ENCODE measurements at places on chromosomes 1 and 21. TPM values are rescaled to one million over a fixed set of nuclear protein-coding genes. Genes with fewer than 3 reads are reported as not detected.

KIAA0040 gene
- not detected for polyA plus RNA-seq

MATN1 gene
- 0.42 TPM for polyA plus RNA-seq

SERTAD4 gene
- polyA plus RNA-seq: 42.9 TPM

NTMT2 gene
- polyA plus RNA-seq: 0.27 TPM

PANK4 gene
- 43.4 TPM for polyA plus RNA-seq

ANGPTL1 gene
- polyA plus RNA-seq: not detected

TP73 gene
- not detected for polyA plus RNA-seq

RNF186 gene
- not detected for polyA plus RNA-seq

USH2A gene
- 0.10 TPM for polyA plus RNA-seq

LAMC1 gene
- polyA plus RNA-seq: 4.2 TPM

CRYAA gene
- polyA plus RNA-seq: not detected

CCT3 gene
- polyA plus RNA-seq: 288 TPM

CR1L gene
- not detected for polyA plus RNA-seq

CC2D1B gene
- polyA plus RNA-seq: 20.1 TPM

SPATA17 gene
- 6.0 TPM for polyA plus RNA-seq

BOLA1 gene
- polyA plus RNA-seq: 19.6 TPM

FOXD3 gene
- polyA plus RNA-seq: not detected

LGR6 gene
- polyA plus RNA-seq: not detected

DENND2C gene
- 0.18 TPM for polyA plus RNA-seq

LRRC38 gene
- polyA plus RNA-seq: not detected

LIX1L gene
- 17.0 TPM for polyA plus RNA-seq

SPRR1B gene
- polyA plus RNA-seq: not detected

PLA2G2C gene
- not detected for polyA plus RNA-seq

FALEC gene
- polyA plus RNA-seq: not detected

FAM151A gene
- not detected for polyA plus RNA-seq

OR2T8 gene
- polyA plus RNA-seq: not detected

Data from neural cell (in vitro differentiated cells).